ENCODE measurements at places on chromosomes 7 and 10.

- no peak for DNase-seq
Measured at GRCh38 chr7:17544401-17544800, 245.9 kb downstream of the AHR start.

DNA sequence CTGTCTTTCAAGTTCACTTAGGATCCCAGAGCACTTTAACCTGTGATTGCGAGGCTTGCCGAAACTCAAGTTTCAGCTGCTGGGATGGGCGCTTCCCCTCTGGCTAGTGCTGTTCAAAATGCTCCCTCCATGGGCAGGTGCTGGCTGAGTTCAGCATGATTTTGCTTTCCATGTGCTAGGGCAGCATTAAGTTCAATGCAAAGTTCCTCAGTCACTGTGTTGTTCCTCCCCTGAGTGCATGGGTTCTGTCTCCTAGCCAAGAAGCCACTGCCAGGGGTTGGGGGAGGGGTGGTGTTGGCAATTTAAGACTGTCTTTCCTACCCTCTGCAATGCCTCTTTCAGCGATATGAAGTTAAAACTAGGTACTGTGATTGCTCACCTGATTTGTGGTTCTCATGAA lies 56.5 kb upstream of the HELLS start:
- no peak for DNase-seq

DNA sequence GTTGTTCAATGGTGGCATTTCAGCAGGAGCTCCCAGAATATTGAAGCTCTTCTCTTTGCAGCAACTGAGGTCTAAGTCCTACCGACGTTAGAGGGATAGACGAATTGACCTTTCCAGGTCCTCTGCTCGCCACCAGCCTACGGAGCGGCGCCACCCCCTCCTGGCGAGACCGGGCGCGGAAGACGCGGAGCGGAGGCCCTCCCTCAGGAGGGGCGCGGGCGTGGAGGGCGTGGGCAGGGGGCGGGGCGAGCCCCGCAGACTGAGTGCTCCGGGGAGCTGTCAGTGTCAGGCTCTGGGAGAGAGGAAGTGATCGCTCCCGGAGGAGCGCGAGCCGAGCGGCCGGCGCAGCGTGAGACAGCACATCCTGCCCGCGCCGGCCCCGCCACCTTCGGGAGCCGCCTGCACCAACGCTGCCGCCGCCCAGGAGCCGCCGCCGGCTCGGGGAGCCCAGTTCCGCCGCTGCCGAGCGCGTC lies at the start of gene DYNC1I1:
DYNC1I1 (plus strand) TSS at position 257 of the 473 bp plus-strand sequence. CDS start 32,176 bp downstream, outside the sequence.
- no peak for DNase-seq

DNA sequence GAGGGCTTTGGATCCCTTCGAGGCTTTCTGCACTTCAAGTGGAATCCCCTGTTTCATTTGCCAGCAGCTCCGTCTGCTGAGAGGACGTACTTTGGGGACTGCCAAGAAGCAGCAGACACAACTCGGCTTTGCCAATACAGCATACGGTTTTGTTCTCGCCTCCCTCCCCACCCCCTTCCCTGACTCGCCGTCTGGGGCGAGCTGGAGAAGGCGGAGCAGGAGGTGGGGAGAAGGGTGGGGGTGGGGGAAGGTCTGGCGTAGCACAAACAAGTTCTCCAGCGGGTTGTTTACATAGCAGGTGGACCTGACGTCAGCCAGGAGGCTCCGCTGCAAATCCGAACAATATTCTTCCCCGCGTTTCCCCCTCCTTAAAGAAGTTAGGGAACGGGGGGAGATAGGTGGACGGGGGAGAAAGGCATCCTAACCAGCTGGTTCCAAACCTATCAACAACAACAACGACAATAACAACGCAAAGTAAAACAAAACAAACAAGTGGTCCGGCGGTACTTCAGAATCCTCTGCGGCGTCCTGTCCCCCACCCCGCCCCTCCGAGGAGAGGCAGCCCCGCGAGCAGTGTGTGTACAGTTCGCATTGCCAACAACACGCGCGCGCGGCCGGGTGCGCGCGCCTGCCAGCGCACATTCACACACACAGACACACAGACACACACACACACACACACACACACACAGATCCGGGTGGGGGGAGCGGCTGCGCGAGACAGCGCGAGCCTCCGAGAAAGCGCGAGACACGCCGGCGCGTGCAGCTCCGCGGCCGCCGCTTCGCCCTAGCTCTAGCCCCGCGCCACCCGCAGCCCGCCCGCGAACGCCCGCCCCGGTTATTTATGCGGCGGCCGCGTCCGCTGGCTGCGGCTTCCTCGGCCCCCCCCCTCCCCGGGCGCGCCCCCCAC lies 167.0 kb upstream of the PPP1R3A start:
- DNase-seq = no peak

- DNase-seq = no peak
Measured at GRCh38 chr7:15306296-15306695, 255.5 kb downstream of the AGMO start.

- DNase-seq = no peak
Measured at GRCh38 chr10:108166401-108166800, 1001.9 kb upstream of the SORCS1 start.

- DNase-seq = no peak
Measured at GRCh38 chr7:33885290-33886148, 19.8 kb upstream of the BMPER start.

DNA sequence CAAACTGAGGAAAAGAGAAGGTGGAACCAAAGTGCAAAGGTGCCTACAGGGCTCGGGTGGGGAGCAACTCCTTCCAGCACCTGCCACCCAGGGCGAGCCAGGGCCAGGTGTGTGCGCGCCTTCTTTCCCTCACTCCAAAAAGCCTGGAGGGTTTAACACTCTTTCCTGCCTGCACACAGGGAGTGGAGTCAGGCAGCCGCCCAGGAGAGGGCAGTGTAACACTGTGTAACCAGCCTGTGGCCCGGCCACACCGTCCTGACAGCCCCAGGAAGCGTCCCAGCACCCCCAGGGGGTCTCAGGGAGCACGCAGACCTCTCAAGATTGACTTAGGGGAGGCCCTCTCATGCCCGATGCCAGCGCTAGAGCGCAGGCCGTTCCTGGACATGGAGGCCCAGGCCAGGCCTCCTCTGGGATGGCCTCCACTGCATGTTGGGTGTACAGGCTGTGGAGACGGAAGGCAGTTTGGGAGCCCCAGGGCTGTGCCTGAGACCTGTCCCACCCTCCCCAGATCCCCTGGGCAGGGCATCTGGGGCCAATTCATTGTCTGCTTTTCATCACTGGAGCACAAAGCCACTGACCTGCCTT lies 13.4 kb downstream of the BRI3 start:
- no peak for DNase-seq

GRCh38 chr7:29884399-29885272 lies 78.3 kb downstream of the WIPF3 start:
- no peak for DNase-seq

- no peak for DNase-seq
Measured at GRCh38 chr10:102069071-102069470, 3.9 kb downstream of the HPS6 start.

DNA sequence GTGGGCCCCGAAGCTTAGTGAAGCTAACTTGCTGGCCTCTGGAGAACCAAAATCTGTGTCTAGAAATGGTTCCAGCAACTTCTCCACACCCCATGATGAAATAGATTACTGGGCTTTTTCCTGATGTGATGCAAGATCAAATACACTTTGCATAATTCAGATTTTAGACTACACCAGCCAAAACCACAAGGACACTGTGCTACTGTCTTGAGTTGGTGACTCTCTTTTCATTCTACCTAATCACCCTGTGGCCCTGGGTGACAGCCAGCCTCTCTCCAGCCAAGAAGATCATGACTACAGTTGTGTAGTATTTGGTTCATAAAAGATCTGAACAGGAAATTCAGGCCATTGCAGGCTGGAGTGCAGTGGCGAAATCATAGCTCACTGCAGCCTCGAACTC lies 22.2 kb downstream of the AZGP1 start:
- DNase-seq = no peak

GRCh38 chr10:61974601-61975390 lies 73.3 kb downstream of the ARID5B start:
- DNase-seq = no peak

DNA sequence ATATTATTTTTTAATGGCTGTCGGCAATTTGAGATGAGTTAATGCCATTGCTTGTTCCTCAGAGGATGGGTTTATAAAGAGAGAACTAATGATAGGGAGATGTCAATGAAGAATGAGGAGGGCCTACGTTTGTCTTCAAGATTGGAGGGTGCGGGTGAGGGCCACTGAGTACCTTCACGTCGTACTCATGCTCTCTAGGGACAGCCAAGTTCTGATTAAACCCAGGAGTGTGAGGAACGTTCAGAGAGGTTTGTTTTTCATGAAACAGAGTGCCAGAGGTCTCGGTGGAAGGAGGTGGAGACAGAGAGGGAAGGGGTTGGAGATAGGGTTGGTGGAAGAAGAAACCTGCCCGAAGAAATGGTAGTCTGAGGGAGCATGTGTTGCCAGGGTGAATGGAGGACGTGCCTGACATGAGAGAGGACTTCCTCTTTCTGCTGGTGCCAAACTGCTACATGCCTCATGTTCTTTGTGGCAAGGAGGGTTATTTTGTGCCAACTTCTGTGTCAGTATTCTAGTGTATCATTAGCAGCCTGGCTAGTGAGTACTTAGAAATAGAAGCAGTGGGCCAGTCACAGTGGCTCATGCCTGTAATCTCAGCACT lies 8.9 kb downstream of the DHTKD1 start:
- DNase-seq = no peak

DNA sequence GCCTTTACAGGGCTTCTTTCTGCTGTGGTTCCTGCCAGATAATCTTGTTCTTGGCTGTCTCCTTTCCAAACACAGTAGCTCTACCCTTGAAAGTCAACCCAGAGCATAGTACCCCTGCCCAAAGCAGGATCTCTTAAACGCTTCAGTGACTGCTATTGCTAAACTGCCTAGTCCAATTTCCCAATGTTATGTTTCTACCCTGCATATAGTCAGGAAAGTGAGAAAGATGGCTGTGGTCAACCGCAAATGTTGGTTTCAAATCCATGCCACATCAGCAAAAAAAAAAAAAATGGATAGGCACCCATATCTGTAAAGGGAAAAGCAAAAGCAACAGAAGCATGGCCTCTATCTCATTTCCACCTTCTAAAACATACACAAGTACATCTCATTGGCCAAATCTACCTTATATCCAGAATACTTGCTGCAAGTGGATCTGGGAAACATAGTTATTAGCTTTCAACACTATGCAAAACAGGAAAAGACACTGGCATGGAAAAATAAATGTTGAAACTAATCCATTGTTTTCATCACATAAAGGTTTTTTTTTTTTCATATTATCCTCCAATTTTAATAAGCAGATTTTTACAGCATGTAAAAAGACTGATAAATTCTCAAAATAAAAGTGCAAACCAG lies 59.8 kb downstream of the DNAJC1 start:
- no peak for DNase-seq

DNA sequence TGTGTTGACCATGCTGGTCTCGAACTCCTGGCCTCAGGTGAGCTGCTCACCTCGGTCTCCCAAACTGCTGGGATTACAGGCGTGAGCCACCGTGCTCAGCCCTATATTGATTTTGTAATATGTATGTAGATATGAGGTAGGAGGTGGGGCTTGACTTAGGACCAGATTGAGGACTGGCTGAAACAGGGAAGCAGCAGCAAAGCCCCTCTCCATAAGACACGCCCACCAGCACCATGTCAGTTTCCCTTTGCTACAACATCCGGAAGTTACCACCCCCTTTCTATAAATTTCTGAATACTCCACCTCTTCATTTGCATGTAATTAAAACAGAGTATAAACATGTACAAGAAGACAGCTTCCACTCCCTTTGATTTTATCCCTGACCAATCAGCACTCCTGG lies 47.9 kb upstream of the MYL10 start:
- no peak for DNase-seq

DNA sequence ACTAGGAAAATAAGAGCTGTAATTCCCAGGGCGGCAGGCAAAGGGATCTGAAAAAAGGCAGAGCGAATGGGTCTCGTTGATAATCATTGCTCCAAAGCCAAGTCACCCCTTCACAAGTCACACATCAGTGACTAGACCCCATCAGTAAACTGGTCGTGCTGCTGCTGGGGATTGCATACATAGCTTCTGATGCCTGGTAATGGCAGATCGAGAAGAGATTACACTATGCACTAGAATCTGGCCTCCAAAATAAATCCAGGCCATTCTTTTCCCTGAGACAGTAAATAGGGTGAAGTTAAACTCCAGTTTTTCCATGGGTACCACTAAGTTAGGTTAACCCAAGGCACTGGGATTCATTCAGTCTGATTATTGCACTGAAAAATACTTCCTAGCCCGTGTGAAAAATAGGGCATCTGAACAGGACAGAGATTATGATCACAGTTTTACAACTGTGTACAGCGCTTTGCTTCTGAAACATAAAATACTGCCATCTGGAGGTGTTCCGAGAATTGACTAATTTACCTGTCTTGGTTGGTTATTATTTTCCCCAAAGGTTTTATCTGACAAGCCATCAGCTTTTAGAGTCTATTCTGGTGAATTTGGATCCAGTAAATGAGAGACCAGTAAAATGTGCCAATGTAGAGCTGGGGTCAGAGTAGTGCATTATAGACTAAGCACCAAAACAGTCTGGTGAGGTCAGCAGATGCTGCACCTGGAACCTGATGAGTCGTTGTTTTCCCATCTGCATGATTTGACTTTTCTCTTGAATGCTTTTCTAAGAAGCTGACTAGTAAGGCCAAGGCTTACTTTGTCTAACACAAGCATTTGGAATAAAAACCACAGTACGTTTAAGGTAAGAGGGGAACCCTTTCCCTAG lies 82.9 kb upstream of the AFAP1L2 start:
- no peak for DNase-seq

- no peak for DNase-seq
Measured at GRCh38 chr10:75287697-75288096, 51.9 kb upstream of the COMTD1 start.

GRCh38 chr7:27134392-27134791 lies 3.8 kb upstream of the HOXA4 start:
- DNase-seq = no peak

- DNase-seq = no peak
Measured at GRCh38 chr10:75976681-75977080, 545.3 kb downstream of the LRMDA start.

- peak; percentile 37 for DNase-seq
Measured at GRCh38 chr7:5677538-5678294, 103.7 kb downstream of the RNF216 start.

GRCh38 chr7:69775231-69775771 lies 177.0 kb downstream of the AUTS2 start:
- DNase-seq = no peak

GRCh38 chr10:23433701-23434100 lies 5.2 kb upstream of the OTUD1 start:
- no peak for DNase-seq

DNA sequence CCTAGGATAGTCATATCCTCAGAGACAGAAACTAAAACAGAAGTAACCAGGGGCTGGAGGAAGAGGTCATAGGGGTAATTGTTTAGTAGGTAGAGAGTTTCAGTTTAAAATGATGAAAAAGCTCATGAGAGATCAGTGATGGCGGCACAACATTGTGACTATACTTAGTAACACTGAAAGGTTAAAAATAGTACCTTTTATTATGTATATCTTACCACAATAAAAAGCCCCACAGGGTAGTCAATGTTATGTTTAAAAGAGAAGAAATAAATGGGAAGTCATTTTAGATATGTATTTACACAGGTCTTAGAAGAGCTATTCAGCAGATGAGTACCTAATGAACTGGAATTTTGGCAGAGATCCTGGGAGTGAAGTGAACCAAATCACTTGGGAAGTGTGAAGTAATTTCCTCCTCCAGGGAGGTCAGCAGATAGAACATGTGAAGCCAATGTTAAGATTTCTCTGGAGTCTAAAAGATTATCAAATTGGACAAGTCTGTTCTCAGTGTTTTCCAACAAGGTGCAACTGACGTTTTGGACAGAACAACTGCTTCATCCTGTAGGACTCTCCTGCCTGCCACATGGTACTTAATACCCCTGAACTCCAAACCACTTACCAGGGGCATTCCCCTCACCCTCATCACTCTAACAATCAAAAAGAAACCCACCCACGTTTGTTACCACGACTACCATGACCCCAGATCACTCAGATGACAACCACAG lies 6.4 kb downstream of the CDCA7L start:
- DNase-seq = no peak

GRCh38 chr7:150340024-150340749 lies 1.2 kb downstream of the RARRES2 start:
- no peak for DNase-seq
